Left lung (tissue), 14 donors: ENCODE measurements at places on chromosomes 5 and 9.

- DNase-seq, result no peak
These were observed 6.6 kb downstream of the C9orf153 start for GRCh38 chr9:86252870-86253269.

DNA sequence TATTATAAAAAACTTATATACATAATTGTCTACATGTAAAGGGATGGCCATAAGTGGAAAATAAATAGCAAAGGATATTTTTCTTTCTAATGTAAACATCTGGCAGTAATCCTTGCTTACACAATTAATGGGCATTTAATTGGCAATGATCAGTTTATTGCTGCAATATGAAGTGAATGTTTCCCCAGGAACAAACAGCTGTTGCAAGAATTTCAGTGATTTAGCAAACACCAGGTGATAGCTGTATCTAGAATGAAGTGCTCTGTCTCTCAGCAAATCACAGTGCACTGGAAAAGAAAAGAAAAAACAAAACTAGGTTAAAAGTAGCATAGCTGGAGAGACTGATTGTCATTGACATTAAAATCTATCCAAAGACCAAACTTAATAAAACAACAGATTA, 594.5 kb upstream of the ARRDC3 start:
- no peak for DNase-seq

DNA sequence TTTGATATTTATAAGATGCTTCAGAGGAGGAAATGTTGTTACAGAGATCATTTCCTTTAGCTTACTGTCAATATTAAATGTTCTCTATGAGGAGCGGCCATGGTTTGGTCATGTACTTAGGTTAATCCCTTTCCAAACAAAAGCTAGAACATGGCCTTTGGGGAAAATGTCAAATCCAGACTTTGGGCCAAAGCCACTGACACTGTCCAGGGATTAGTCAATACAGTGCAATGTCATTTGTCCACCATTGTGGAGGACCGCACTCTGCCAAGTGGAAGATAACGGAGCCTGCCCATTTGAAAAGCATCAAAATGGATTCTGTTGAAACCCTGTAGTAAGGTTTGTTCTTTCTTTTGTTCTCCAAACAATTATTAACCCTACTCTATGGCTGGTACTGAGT, 50.1 kb downstream of the FRMPD1 start:
- DNase-seq, result no peak

GRCh38 chr9:68895741-68896478, 118.0 kb downstream of the PRKACG start:
- no peak for DNase-seq

- DNase-seq, result no peak
These were observed 153.6 kb downstream of the DTWD2 start for GRCh38 chr5:118834710-118835109.

GRCh38 chr9:127290561-127291065, 26.0 kb downstream of the GARNL3 start:
- no peak for DNase-seq

- no peak for DNase-seq
These were observed 181.8 kb upstream of the ELL2 start for GRCh38 chr5:96143450-96143849.

- no peak for DNase-seq
These were observed 178.1 kb downstream of the EBF1 start for GRCh38 chr5:158921441-158922262.

GRCh38 chr9:119365291-119366027, 3.8 kb downstream of the BRINP1 start:
- DNase-seq, result no peak

DNA sequence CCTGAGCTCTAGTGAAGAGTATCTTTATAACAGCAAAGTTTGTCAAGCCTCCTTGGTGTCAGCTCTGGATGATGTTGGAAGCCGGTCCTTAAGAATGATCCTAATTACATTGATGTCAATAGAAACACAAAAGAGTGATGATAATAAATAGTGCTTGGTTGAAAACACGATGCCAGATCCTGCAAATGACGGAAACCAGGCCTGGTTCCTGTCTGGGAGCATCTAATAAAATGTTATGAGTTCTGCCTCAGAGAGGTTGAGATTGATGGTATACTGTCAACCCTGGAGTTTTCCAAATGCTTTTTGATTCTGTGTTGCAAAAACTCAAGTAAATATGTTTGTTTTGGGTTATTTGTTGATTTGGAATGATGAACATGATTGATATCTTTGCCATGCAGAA, 23.3 kb downstream of the HMHB1 start:
- no peak for DNase-seq

DNA sequence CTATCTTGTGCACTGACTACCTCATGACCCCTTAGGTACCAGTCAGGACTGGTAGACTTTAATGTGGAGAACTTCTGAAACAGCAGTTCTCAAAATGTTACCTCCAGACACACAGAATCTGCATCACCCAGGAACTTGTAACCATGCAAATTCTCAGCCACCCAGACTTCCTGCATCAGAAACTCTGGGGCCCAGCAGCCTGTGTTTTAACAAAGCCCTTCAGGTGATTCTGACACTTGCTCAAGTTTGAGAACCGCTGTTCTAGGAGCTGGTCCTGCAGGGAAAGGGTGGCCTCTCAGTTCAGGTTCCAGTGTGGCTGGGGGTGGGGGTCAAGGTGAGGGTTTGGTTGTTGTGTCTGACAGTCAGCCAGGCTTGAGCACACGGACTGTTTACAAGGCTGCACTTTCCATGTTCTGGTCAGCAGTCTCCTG, 28.4 kb downstream of the ZFP62 start:
- no peak for DNase-seq

GRCh38 chr5:42919600-42919999, 107.9 kb upstream of the SELENOP start:
- DNase-seq, result no peak

GRCh38 chr5:120327180-120327579, 136.9 kb upstream of the PRR16 start:
- no peak for DNase-seq

GRCh38 chr5:53095931-53096525, 13.5 kb downstream of the MOCS2 start:
- DNase-seq, result no peak

DNA sequence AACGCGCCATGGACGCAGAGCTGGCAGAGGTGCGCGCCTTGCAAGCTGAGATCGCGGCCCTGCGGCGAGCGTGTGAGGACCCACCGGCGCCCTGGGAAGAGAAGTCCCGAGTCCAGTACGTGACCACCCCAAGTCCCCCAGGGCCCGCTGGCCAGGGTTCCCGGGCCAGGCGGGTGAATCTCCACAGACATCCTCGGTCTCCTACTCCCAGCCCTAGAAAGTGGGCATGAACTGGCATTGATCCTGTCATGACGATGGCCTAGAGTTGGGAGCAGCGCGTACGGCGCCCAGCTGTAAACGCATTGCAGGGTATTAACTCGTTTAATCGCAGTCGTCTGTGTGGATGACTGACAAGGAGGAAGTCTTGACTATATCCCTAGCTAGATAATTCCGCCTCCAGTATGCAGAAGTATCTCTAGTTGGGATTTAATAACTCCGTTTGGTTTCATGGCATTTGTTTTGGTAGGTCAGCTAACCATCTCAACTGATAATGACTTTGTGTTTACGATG, 293 bp downstream of the CENPP start:
- no peak for DNase-seq
